Aorta (tissue), 5 donors: ENCODE measurements at places on chromosomes 2 and 18. TPM values are rescaled to one million over a fixed set of nuclear protein-coding genes. Genes with fewer than 3 reads are reported as not detected.

- no peak for DNase-seq
These were observed 79.7 kb downstream of the RRM2 start for GRCh38 chr2:10202131-10202665.

DNA sequence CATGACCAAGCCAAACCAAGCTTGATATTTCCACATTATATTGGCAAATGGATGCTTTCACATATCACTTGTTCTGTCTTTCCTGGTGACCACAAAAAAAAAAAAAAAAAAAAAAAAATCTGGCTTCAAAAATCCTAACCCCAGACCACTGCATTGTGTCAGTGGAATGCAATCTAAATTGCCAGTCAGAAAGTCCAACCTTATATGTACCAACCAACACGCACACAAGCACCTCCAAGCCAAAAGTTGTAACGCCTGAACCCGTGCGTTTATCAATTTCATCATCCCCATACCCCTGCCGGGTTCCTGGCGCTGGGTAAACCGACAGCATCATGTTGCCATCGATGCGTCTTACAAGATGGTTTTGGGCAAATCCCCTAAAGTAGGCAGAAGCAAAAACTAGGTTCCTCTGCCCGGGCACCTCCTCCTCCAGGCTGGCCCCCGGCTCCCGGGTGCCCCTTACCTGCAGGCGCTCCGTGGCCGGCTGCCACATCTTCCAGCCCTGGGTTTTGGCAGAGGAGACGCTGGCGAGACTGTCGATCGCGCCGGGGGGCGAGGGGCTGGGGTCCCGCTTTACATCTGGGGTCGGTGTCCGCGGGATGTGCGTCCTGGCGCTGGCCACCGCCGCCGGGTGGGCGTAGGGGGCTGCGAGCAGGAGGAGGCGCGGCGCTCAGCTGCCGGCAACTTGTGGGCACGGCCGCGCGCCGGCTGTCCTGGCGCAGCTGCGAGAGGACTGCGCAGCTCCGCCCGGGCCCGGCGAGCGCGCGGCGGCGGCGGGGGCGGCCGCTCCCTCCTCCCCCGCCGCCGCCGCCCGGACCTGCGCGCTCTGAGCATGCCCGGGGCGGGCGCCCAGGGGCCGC is at the start of gene PID1:
Gene PID1 (minus strand): TSS at position 737 of the 860 bp plus-strand sequence. CDS start 244 bp downstream, at position 493.
- peak; percentile 59 for DNase-seq

DNA sequence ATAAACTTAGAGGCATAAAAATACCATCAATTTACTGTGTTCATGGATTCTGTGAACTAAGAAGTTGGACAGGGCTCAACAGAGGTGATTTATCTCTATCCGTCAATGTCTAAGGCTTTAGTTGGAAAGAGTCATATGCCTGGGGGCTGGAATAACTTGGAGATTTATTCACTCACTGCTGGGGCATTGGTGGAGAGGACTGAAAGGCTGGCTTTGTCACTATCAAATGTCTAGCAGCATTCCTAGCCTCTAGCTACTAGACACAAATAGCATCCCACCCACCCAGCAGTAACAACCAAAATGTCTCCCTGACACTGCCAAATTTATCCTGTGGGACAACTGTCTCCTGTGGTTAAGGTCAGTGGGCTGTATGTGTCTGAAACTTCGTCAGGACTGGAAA is 71.0 kb downstream of the EVA1A start:
- no peak for DNase-seq

Gene TAF4B
- 4.2 TPM for total RNA-seq

Gene GLI2
- 18.5 TPM for total RNA-seq

- DNase-seq = no peak
These were observed 18.6 kb downstream of the DDX18 start for GRCh38 chr2:117832905-117833613.

Gene DYNC1I2
- total RNA-seq = 103 TPM
